ENCODE measurements at places on chromosomes 7 and 10. TPM values are rescaled to one million over a fixed set of nuclear protein-coding genes. Genes with fewer than 3 reads are reported as not detected.
A peak's percentile ranks its signal among the peaks of the same experiment; 100 is the strongest.

DNA sequence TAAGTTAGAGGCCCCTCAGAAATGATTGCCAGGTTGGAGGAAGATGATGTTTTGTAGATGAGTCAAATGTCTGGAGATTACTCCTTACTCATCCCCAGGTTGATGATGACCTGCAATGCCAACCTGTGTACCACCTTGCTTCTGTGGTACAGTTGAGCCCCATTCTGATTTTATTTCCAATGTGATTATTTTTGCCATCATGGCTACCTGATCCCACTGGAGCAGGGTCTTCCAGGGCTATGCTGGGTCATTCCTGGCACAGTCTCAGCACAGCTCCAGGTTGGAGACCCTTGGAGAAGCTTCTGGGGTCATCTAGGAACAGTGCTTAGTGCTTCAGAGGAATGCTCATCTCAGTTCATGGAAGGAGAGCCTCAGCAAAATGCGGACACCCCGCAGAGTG lies 34.3 kb downstream of the LRRC18 start:
- no peak for DNase-seq

Gene NEUROG3
- not detected for total RNA-seq

- DNase-seq = peak; percentile 82
Observed at GRCh38 chr7:25014756-25015155, 34.8 kb upstream of the OSBPL3 start.

Gene FBXL15
- total RNA-seq = 5.3 TPM

DNA sequence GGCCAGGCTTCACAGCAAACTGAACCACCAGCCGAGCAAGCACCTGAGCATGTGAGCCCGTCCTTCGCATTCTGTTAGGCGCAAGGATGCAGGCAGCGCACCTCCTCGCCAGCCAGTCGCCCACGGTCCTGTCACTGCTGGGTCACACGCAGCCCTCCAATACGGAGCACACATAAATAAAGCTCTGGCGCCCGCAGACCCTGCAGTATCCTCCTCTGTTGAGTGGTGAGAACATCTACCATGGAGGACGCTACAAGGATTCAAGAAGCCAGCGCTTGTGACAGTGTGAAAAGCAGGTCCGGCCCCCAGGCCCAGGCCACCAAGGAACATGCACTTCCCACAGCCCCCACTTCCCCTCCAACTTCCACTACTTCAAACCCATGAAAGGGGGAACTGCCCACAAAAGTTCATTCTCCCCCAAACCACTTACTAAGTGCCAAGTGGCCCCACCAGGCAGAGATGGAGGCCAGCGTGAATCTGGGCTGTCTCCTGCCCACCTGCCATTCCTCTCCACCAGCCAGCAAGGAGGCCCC lies 34.8 kb downstream of the VOPP1 start:
- DNase-seq = no peak

DNA sequence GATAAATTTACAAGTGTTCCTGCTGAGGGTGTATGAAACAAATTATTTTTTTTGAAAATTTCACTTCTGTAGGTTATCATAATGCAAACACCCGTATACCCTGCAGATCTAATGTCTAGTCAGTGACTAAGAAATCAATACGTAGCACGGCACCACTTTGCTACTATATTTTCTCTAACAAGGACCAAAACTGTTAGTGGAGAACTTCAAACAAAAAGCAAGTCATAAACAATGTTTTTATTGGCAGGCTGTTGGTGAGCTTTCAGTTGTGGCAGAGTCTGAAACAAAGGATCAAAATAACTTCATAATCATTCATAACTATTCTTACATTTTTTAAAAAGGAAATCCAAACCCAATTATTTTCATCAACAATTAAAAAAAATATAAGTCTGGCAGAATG lies 11.8 kb downstream of the SEM1 start:
- no peak for DNase-seq

DNA sequence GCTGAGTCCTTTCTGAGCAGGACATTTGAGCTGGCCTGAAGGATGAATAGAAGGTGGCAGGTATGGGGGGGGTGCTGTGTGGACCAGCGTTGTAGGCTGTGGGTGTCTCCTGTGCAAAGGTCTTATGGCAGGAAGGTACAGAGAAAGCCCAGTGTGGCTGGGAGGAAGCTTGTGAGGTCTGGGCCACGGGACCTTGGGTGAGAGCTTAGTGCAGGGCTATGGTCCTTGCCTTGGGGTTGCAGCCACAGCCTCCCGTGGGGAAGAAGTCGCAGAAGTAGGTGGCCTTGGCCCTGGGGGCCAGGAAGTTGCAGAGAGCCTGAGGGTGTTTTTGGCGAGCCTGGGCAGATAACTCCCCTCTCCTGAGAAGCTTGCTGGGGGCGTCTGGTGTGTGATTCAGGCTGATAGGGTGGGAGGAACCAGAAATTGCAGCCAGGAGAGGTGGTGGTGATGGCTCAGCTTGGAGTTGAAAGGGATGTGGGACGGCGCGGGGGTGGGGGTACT lies 172.0 kb upstream of the TNRC18 start:
- DNase-seq = peak; percentile 79

- DNase-seq = no peak
Observed at GRCh38 chr7:121449329-121449728, 53.2 kb upstream of the FAM3C start.

DNA sequence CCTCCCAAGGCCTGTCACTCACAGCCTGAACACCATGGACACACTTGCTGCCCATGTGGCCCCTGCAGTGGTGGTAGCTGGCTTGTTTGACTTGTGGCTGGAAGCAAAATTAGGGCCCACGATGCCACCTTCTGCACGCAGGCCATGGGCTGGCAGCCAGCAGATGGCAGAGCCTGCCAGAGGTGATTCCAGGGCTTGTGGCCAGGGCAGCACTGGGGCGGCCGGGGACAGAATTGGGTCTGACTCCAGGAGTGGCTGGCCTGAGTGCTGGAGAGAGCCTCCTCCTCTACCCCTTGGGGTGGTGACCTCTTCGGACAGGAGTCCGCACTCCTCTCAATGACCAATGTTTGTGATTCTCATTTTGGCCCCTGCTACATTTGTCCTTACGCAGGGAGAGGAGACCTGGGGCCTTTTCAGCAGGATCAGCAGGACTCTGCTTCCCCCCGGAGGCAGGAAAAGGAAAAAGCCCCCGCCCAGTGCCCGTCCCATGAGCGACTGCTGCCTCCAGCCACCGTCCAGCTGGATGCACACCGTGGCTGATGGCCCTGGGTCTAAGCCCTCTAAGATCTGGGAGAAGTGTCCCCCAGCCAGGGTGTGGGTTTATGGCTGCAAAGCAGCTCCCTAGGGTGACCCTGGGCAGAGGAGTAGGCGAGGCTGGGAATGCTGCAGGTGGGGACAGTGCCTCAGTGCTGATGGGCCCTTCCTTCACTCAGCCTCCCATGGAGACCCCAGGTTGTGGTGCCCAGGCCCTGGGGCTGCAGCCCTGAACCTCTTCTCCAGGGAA lies 26.5 kb downstream of the DNAJB12 start:
- peak; percentile 77 for DNase-seq

- no peak for DNase-seq
Observed at GRCh38 chr7:139752604-139753003, 25.2 kb downstream of the HIPK2 start.

Gene ELFN1
- total RNA-seq = 0.48 TPM

Gene JAKMIP3
- total RNA-seq = not detected

DNA sequence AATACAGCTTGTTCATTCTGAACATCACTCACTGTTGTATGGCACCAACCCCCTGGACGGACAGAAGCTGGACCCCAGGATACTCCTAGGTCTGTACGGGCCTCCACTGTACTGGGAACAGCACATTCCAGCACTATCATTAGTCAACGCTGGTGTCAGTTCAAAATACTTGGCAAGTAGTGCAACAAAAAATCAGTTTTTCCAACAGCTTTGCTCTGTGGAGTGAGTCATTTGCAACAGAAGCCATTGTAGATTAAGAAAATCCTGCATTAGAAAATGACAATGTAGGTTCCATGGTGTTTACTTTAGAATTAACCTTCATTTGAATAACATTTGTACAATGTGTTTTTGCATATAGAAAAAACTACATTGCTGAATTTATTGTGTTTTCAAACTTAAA lies 266.6 kb downstream of the HDAC9 start:
- DNase-seq = peak; percentile 66

- DNase-seq = no peak
Observed at GRCh38 chr10:49407151-49407550, 11.3 kb upstream of the DRGX start.

- DNase-seq = no peak
Observed at GRCh38 chr7:13049946-13050345, 362.5 kb downstream of the ARL4A start.

DNA sequence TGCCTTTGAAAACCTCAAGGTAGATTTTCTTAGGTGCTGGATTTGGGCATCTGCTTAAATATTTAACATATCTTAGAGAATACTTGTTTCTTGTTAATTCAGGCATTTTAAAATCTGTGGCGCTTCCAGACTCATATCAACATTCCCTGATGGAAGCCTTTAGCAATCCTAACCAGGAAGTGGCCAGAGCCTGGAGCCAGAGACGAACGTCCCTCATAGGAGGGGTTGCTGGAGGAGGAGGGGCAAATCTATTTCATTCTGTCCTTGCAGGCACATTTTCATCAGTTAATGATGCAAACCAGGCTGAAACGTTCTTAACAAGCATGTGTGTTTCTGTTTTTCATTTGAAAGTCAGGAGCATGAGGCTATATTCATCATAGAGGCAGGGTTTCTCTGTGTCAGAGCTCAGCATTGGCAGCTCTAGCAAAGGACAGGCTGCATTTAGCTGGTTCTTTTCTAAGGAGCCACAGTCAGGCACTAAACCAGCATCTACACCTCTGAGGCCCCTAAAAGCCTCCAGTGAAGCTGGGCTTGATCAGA lies 17.8 kb upstream of the IFIT2 start:
- DNase-seq = peak; percentile 76

GRCh38 chr10:28837613-28838390 lies 160.5 kb downstream of the BAMBI start:
- DNase-seq = no peak

- DNase-seq = no peak
Observed at GRCh38 chr7:1106063-1106792, 18.3 kb downstream of the GPER1 start.

Measured in RPMI7951 (cell line).